ENCODE measurements at places on chromosomes 6 and 20. TPM values are rescaled to one million over a fixed set of nuclear protein-coding genes. Genes with fewer than 3 reads are reported as not detected.

CBLN4 gene
- total RNA-seq: not detected

HRH3 gene
- total RNA-seq: not detected

WFDC10B gene
- total RNA-seq: not detected

OR2H2 gene
- total RNA-seq: not detected

STMND1 gene
- not detected for total RNA-seq

PCSK2 gene
- not detected for total RNA-seq

NCOA5 gene
- 9.1 TPM for total RNA-seq

MEP1A gene
- total RNA-seq: not detected

HEY2 gene
- 0.22 TPM for total RNA-seq
